Smooth muscle cell of bladder (primary cell): ENCODE measurements at places on chromosomes 3 and 15. TPM values are rescaled to one million over a fixed set of nuclear protein-coding genes. Genes with fewer than 3 reads are reported as not detected.

Gene CHRNB4
- not detected in 2 replicates for total RNA-seq

Gene SOX14
- total RNA-seq: not detected in 2 replicates

Gene MGA
- 18.5 and 28.5 TPM in 2 replicates for total RNA-seq

Gene STAB1
- total RNA-seq: 0.57 and 4.5 TPM in 2 replicates

Gene RTP4
- total RNA-seq: 1.6 and 2.0 TPM in 2 replicates

Gene CACNA1D
- 0.14 and 0.28 TPM in 2 replicates for total RNA-seq

Gene PRTG
- total RNA-seq: 1.6 and 2.4 TPM in 2 replicates

Gene PLSCR4
- 21.0 and 23.9 TPM in 2 replicates for total RNA-seq

Gene MCF2L2
- 0.14 and 0.37 TPM in 2 replicates for total RNA-seq

Gene SLC12A1
- total RNA-seq: not detected in 2 replicates
